ENCODE measurements at places on chromosomes 7 and 10. TPM values are rescaled to one million over a fixed set of nuclear protein-coding genes. Genes with fewer than 3 reads are reported as not detected.

GRCh38 chr10:90062786-90063185, 361.4 kb downstream of the KIF20B start:
- no peak for DNase-seq

GRCh38 chr7:149300620-149301285, 38.8 kb downstream of the ZNF783 start:
- no peak for DNase-seq

DNA sequence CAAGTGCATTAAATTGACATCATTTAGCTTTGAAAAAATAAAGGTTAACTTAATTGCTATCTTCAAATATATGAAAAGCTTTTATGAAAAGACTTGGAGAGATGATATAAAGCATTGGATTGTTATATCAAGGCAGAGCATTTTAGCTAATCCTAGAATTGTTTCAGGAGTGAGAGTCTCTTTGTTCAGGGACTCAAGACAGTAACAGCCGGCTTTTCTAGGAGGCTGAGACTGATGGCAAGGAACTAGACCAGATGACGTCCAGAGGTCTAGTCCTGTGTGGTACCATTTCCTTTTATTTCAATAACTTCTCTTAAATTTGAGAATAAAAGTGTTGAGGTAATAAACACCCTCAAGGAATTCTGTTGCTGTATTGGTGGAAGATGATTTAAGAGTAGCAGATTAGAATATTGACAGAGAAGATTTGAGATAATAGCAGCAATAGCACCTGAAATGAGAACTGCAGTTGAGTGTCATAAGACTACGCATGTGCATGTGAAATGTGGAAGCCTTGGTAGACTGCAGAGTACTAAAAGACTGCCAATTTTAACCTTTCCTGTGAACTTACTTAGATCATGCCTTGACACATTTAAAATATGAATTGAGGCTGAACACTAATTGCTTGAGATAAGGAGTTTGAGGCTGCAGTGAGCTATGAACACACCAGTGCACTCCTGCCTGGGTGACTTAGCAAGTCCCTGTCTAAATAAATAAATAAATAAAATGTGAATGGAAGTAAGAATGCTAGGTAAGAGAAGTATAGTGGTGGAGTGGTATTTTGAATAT, 79.6 kb downstream of the ZNRF2 start:
- no peak for DNase-seq

- DNase-seq, result peak; percentile 25
Measured at GRCh38 chr10:50937230-50937907, 51.9 kb upstream of the A1CF start.

TSPAN15 gene
- 129 TPM for total RNA-seq

All from colonic mucosa (tissue), 4 donors.